ENCODE measurements at places on chromosomes 7 and 10. TPM values are rescaled to one million over a fixed set of nuclear protein-coding genes. Genes with fewer than 3 reads are reported as not detected.
A peak's percentile ranks its signal among the peaks of the same experiment; 100 is the strongest.

DNA sequence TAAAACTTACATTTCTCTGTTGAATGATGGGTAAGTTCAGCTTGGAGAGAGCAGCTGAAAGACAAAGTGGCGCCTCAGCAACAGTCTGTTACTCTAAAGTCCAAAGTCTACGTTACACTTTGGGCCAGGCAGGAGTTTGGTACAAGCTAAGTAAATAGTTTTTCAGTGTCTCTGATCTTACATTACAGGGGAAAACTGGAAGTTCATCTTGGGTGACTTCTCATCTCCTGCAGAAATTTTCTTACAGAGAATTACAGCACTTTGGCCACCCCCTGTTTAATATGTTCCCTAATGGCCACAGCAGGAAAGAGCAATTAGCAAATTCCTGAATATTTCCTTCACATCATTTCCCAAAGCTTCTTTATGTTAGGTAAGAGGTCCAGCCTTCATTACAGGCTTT is 67.1 kb downstream of the ABCC2 start:
- no peak for DNase-seq

- DNase-seq = peak; percentile 57
These were observed 74.6 kb upstream of the LYZL2 start for GRCh38 chr10:30704026-30704600.

- DNase-seq = no peak
These were observed 96.4 kb upstream of the DIP2C start for GRCh38 chr10:785861-786214.

MUC3A gene
- total RNA-seq = not detected

DNA sequence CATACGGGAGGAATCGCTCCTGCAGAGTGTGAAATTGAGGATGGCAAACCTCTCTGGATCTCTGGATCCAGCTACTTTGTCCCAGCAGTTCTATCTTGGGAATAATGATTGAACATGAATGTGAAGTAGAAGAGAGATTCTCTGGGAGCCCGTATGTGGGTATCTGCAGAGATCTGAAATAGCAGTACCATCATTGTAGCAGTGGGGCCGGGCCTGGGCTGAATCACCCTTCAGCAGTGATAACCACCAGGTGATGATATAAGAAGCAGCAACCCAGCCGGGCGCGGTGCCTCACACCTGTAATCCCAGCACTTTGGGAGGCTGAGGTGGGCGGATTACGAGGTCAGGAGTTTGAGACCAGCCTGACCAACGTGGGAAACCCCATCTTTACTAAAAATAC is 51.9 kb downstream of the SKIDA1 start:
- DNase-seq = no peak

DNA sequence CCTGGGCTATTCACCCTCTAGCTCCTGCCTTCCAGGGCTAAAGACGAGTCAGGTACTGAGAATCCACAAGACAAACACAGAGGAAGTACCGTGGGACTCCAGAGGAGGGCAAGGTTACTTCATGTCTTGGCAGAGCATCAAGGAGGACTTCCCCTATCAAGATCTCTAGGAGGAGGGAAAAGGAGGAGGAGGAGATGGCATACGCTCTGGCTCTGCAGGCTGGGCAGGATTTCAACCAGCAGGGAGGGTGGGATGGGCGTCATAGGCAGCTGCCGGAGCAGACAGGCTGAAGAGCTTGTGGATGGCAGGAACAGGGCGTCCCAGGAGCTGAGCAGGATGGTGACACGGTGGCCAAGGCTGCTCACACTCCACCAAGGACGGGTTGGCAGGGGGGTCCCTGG is 21.3 kb downstream of the MDH2 start:
- no peak for DNase-seq

DNA sequence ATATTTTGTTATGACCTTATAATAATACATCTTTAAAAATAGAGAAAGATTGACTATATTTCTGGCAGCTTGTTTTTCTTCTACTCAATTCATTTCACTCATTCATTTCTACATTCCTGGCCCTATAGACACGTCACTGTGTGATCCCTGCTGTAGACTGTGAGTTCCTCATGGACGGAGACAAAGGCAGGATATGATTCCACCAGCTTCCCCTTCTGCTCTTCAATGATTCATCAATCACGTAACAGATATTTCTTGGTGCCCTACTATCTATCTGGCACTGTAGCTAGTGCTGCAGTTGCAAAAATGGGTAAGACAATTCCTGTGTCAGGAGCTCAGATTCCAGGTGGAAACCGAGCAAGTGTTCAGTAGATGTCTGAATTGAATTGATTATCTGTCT is 415.0 kb downstream of the SFMBT2 start:
- no peak for DNase-seq

- DNase-seq = no peak
These were observed 111.8 kb downstream of the JAZF1 start for GRCh38 chr7:28068811-28069216.

CREB5 gene
- total RNA-seq = not detected

DNA sequence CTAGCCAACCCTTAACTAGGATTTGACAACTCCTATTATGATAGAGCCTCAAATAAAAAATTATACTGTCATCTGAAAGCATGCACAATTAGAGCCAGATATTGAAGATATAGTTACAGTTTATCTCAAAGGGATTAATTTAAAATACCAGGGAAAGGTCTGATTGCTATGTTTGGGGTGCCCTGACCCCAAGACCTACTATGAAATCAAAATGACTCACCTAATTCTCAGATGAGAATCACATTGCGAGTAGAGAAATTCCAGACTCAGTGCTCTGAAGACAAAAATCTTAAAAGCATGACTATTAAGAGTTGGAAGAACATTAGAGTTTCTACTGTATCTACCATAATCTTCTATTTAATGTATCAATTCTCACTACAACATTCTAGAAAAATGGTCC is 297.1 kb downstream of the AHR start:
- DNase-seq = no peak

DNA sequence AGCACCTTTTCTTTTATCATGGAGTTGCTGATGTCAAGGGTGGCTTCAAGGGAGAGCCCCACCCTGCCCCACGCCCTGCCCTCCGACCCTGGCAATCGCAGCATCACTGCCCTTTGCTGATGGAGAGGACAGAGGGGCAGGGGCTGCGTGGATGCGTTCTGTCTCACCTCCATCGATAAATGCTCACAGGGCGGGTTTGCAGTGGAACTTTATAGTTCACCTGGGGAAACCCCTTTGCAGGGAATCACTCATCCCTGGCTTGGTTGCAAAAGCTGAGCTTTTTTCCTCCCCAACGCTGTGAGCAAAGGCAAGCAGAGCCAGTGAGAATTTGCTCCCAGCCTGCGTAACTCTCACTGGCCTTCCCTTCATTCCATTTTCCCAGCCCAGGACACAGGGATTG is 176.8 kb downstream of the WDR37 start:
- DNase-seq = no peak

NME8 gene
- total RNA-seq = not detected

DNA sequence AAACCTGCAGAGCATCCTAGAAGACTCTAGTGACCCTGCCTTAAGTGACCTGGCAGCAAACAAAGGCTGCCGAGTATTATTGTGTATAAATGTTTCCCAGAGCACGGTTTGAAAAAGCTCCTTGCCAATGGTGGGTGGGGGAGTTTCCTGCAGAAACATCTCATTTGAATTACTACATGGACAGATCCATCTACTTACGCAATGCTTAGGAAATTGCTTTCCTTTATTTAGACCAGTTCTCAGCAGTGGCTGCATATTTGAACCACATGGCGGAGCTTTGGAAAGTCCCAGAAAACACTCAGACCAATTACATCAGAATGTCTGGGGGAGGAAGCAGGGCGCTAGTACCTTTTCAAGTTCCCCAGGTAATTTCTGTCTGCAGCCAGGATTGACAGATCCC is 560.9 kb downstream of the SDK1 start:
- DNase-seq = no peak

LIPM gene
- not detected for total RNA-seq

- DNase-seq = no peak
These were observed 78.0 kb upstream of the AGBL3 start for GRCh38 chr7:134908289-134908688.

GRCh38 chr10:128660726-128661125 is 534.5 kb upstream of the MKI67 start:
- DNase-seq = no peak

DNA sequence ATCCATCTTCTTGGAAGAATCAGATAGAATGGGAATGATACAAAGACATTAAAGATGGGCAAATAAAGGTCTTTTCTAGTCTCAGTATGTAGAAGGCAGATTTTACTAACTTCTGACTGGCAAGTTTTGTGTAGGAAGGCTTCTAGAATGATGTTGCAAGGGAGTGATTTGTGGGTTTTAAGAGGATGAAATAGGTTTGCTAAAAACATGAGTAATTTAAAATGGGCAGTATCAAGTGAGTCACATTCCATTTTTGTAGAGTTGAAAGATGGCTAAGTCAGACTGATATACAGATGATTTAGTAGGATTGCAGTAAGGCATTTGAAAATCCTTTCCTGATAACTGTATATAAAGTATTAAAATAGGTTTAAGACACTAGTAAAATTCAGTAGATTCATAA is 777.4 kb downstream of the SORCS1 start:
- DNase-seq = no peak

CUZD1 gene
- 2.8 TPM for total RNA-seq

RBM33 gene
- 102 TPM for total RNA-seq

DNA sequence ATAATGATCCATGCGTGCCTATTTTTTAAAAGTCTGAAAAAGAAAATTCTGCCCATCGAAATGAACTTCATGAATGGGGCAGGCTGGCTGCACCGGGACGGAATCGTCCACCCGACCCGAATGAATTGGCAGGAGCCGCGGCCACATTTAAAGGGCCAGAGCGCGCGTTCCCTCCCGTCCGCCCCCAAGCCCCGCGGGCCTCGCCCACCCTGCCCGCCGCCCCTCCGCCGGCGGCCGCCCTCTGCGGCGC is 319 bp upstream of the GATA3 start:
- DNase-seq = no peak

DNA sequence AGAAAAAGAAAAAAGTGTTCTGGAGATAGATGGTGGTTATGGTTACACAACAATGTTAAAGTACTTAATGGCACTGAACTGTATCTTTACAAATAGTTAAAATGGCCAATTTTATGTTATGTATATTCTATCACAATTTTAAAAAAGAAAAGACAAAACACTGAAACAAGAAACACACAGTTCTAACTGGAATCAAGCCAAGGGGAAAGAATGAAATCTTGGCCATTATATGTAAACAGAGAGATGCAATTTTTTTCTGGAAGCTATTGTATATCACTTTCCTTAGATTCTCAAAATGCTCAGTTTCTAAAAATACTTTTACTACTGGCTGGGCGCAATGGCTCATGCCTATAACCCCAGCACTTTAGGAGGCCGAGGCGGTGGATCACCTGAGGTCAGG is 4.1 kb downstream of the COA1 start:
- no peak for DNase-seq

PPP1R17 gene
- total RNA-seq = not detected

MRLN gene
- not detected for total RNA-seq

- DNase-seq = no peak
These were observed 468.6 kb upstream of the SEMA3A start for GRCh38 chr7:84663224-84663623.

NPFFR1 gene
- total RNA-seq = not detected

FAM25G gene
- not detected for total RNA-seq

ZNF239 gene
- 0.26 TPM for total RNA-seq

- no peak for DNase-seq
These were observed 41.3 kb upstream of the ADRA2A start for GRCh38 chr10:111035542-111035941.

CRTAC1 gene
- not detected for total RNA-seq

GRCh38 chr7:148014541-148014940 is 576.0 kb upstream of the C7orf33 start:
- DNase-seq = no peak

DNA sequence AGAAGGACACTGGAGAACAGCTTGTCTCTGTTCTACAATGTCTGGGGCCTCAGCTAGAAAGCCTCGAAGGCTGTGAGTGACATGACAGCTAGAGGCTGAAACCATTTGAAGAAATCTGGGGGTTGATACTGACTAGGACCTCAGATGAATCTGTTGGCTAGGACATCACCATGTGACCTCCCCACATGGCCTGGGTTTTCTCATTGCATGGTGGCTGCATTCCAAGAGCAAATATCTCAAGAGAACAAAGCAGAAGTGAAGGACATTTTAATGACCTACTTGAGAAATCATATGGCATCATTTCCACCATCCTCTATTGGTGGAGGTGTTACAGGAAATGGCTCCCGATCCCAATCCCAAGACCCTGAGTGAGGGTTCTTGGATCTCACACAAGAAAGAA is 450.6 kb upstream of the AUTS2 start:
- DNase-seq = no peak

DNA sequence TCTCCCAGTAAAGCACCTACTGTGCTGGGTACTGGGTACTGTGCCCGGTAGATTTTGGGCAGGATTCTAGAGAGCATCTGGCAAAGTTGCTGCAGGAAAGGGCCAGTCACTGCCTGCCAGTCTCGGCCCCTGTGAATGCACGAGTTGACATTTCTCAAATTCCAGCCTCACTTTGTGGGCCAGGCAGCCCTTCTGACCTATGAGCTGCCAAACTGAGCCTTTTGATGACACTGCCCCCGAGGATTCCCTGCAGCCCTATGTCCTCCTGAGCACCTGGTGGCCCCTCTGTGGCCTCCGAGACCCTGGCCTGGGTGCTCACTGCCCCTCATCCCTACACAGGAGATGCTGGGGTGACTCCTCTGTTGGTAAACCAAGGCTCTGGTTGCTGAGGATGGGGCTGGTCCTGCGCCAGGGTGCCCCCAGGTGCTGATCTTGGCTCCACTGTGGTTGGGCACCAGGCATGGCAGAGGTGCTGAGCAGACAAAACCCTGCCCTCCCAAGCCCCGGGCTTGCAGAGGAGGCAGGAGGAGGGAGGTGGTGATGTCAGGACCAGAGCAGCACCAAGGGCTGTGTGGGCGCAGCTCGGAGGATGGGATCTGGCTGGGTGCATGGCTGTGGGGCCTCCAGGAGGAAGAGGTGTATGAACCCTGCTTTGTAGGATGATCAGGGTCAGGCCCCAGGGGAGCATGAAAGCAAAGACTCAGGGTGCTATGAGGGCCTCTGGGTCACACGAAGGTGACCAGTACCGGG is 16.2 kb downstream of the LHPP start:
- DNase-seq = no peak

OR9A4 gene
- total RNA-seq = not detected

DNA sequence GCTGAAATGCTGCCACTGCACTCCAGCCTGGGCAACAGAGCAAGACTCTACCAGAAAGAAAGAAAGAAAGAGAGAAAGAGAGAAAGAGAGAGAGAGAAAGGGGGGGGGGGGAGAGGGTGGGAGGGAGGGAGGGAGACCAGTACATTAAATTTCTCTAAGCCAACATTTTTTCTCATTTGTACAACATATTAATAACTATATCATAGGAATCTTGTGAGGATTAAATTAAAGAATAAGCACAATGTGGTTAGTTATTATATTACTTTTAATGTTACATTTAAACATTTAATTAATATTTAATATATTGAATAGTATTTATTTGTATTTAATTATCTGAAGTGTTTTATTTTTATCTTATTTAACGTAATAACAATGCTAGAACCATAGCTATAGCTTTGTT is 53.1 kb downstream of the PLXDC2 start:
- DNase-seq = no peak

All from activated CD8-positive, alpha-beta memory T cell treated with anti-CD3 and anti-CD28 coated beads, Interleukin-2, amount 10 ng/mL, durations not matched to agents 7 days and 5 days (primary cell).